SJSA1 (cell line): ENCODE measurements at places on chromosomes 7 and 10. TPM values are rescaled to one million over a fixed set of nuclear protein-coding genes. Genes with fewer than 3 reads are reported as not detected.

The SLC13A4 gene
- not detected in 2 replicates for total RNA-seq

The IGF2BP3 gene
- total RNA-seq = 189 and 220 TPM in 2 replicates

The CDHR1 gene
- 0.03 TPM in 1 of 2 replicates, not detected in the other for total RNA-seq

The TRIL gene
- 0.05 TPM in 1 of 2 replicates, not detected in the other for total RNA-seq

- no peaks in the 10 kb centered on the region; the same call in 1 of the 2 replicates for H3K36me3 ChIP-seq
- H3K27ac ChIP-seq = no peak overlapping the region
- H3K27me3 ChIP-seq = peaks cover 17% of the 10 kb centered on the region
- DNase-seq = peak; percentile 65
Measured at GRCh38 chr10:116274064-116274904, 1.3 kb upstream of the GFRA1 start.

- no peak overlapping the region for H3K4me3 ChIP-seq
- peaks cover 72% of the 10 kb centered on the region for H3K36me3 ChIP-seq
- H3K27ac ChIP-seq = no peak overlapping the region
- no peak for DNase-seq
- no peaks in the 10 kb centered on the region for H3K27me3 ChIP-seq
Measured at GRCh38 chr10:110821508-110821907, 50.2 kb upstream of the PDCD4 start.

DNA sequence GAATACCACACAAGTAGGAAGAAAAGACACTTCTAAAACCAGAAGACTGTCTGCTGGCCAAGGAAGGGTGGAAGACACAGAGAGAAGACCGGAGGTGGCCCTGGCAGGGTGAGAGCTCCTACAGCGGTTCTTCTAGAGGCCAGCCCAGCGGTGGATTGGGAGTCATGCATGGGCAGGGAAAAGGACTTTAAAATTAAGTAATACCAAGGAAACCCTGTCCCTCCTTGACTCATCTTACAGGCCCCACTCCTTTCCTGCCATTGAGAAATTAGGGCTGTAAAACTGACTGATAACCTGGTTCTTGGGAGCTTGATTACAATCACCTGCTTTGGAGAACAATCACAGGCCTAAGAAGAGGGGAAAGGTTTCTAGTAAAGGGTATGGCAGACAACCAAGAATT, 16.1 kb downstream of the CALML3 start:
- no peak for DNase-seq
- no peak overlapping the region for H3K4me3 ChIP-seq
- peaks cover 33% of the 10 kb centered on the region for H3K4me1 ChIP-seq
- no peak overlapping the region for H3K27ac ChIP-seq
- H3K36me3 ChIP-seq = no peaks in the 10 kb centered on the region

DNA sequence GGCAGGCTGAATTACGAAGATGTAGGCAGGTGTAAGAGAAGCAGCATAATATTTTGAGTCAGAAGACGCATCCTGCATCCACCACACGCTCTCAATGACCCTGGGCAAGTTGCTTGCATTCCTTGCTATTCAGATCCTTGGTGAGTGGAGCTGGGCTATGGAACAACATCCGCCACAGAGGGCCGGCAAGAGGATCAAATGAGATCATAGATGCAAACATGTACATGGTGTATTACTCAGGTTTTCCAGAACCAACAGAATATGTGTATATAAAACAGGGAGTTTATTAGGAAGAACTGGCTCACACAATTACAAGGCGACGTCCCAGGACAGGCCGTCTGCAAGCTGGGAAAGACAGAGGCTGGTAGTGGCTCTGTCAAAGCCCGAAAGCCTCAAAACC, 51.5 kb downstream of the ADAM12 start:
- DNase-seq = no peak
- H3K4me1 ChIP-seq = no peaks in the 10 kb centered on the region
- H3K27me3 ChIP-seq = no peaks in the 10 kb centered on the region

DNA sequence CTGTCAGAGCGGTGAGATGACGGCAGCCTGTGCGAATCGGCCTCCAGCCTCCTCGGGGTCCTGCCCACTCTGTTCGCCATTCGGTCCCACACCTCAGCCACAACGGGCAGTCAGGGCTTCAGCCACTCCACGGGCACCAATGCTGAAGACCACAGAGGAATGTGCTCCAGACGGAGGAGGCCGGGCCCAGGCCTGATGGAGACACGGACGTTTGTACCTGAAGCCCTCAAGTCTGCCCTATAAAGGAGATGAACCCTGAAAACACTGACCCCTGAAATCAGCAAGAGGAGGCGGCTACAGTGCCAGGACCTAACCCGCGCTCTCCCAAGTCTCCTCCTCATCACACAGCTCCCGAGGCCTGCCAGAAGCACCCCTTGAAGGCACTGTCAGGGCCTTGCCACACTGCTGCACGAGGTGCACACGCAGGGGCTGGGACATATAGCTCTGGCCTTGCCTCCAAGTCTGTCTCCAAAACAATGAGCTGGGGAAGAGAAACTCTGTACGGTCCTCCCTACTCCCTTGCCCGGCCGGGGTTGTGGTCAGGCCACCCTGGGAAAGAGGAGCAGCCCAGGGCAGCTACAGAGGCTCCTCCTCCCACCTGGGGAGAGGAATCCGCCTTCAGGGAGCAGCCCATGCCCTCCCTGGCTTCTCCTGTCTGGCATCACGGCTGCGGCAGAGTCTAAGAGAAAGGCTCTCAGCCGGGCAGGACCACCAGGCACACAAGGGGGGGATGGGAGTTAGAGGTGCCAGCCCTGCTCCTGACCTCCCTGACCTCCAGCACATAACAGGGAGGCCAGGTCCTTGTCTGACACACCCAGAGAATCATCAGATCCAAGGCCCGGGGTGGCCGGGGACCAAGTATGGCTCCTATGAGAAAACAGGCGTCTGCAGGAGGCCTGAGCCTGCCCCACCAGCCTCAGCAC, 310.1 kb downstream of the PTPRN2 start:
- H3K36me3 ChIP-seq = no peaks in the 10 kb centered on the region
- peak; percentile 29 for DNase-seq
- H3K4me1 ChIP-seq = no peaks in the 10 kb centered on the region
- no peaks in the 10 kb centered on the region for H3K27me3 ChIP-seq
- H3K4me3 ChIP-seq = no peak overlapping the region

DNA sequence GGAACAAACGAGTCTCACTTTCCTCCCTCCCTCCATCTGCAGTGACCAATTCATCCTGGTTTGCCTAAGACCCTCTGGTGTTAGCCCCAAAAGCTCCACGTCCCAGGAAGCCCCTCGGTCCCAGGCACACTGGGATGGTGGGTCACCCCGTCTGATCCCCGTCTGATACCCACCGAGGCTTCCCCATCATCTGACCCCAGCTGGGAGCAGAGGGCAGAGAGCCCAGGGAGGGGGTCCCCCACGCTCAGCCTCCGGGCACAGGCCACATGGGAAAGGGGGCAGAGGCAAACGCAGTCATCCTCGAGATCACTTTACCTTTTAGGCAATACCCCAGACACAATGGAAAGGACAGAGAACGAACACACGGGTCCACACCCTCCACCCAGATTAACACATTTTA, 291.6 kb upstream of the PPP2R2D start:
- H3K27me3 ChIP-seq = no peaks in the 10 kb centered on the region
- H3K4me3 ChIP-seq = no peak overlapping the region
- no peak for DNase-seq
- no peak overlapping the region for H3K27ac ChIP-seq
- no peaks in the 10 kb centered on the region for H3K4me1 ChIP-seq
- no peaks in the 10 kb centered on the region for H3K36me3 ChIP-seq

GRCh38 chr10:97235353-97235752, 49.6 kb upstream of the SLIT1 start:
- no peak overlapping the region for H3K4me3 ChIP-seq
- H3K36me3 ChIP-seq = no peaks in the 10 kb centered on the region; the same call in 1 of the 2 replicates
- no peak overlapping the region for H3K27ac ChIP-seq
- no peaks in the 10 kb centered on the region for H3K27me3 ChIP-seq
- H3K4me1 ChIP-seq = peaks cover under 1% of the 10 kb centered on the region

- peaks cover 28% of the 10 kb centered on the region for H3K27me3 ChIP-seq
- no peaks in the 10 kb centered on the region for H3K4me1 ChIP-seq
- no peak overlapping the region for H3K4me3 ChIP-seq
- H3K27ac ChIP-seq = no peak overlapping the region
- DNase-seq = peak; percentile 30
Measured at GRCh38 chr7:128188396-128189230, 52.5 kb upstream of the LEP start.

- DNase-seq = no peak
- no peak overlapping the region for H3K4me3 ChIP-seq
- H3K36me3 ChIP-seq = no peaks in the 10 kb centered on the region
- peaks cover 29% of the 10 kb centered on the region for H3K4me1 ChIP-seq
- no peaks in the 10 kb centered on the region for H3K27me3 ChIP-seq
Measured at GRCh38 chr10:77625379-77625778, 12.2 kb downstream of the KCNMA1 start.

GRCh38 chr10:84059526-84059925, 79.8 kb upstream of the GHITM start:
- DNase-seq = no peak
- H3K27ac ChIP-seq = no peak overlapping the region
- no peaks in the 10 kb centered on the region for H3K36me3 ChIP-seq
- H3K4me3 ChIP-seq = no peak overlapping the region

DNA sequence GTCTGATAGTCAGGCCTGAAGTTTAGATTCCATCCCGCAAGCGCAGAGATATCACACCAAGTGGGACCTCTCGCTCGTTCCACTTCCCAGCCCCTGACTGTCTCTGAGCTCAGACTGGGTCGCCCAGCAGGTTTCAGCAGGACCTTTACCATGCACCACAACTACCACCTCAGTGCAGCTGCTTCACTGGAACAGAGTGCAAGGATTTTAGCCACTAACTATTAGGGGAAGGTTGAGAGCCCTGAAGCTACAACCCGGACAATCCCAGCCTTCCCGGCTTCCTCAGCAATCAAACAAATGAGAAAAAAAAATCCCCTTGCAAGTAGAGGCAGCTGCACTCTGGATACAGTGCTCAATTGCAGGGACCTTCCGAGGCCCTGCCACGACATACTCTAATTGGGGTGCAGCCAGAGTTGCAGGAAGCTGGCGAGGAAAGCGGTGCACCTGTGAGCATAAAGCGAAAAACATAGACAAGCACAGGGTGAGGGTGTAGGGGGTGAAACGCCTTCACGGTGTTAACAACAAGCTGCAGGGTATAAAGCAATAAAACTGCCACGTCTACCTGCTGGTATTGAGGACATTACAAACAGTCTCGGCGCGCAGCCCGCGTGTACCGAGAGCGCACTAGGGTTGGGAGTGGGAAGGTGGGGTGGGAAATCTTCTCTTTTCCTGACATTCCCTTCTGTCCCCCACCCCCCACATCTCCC, 2.6 kb upstream of the DLX6 start:
- peaks cover 19% of the 10 kb centered on the region for H3K4me1 ChIP-seq
- H3K36me3 ChIP-seq = peaks cover 11% of the 10 kb centered on the region
- H3K27me3 ChIP-seq = no peaks in the 10 kb centered on the region
- no peak overlapping the region for H3K27ac ChIP-seq
- no peak overlapping the region for H3K4me3 ChIP-seq

DNA sequence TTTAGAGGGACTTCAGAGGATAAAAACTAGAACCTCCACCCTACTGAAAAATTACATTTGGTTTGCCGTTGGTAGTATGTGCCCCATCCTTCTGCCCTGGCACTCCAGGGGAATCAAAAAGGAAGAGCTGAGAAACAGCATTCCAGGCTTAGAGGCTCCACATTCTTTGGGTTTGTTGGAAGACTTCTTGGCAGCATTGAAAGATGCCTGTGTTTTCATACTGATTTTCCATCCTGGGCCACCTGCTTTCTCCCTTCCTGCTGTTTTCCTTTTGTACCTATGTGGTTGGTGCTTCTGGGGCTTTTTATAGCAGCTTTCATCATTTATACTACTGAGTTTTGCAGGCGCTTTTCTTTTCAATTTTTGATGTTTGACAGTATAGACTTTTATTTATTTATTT, 61.7 kb downstream of the AUTS2 start:
- H3K4me3 ChIP-seq = no peak overlapping the region
- no peak for DNase-seq
- H3K27me3 ChIP-seq = no peaks in the 10 kb centered on the region
- H3K27ac ChIP-seq = no peak overlapping the region
- no peaks in the 10 kb centered on the region for H3K4me1 ChIP-seq
- H3K36me3 ChIP-seq = no peaks in the 10 kb centered on the region

- no peaks in the 10 kb centered on the region for H3K36me3 ChIP-seq
- no peaks in the 10 kb centered on the region for H3K4me1 ChIP-seq
- no peak overlapping the region for H3K4me3 ChIP-seq
Measured at GRCh38 chr10:91549262-91549661, 83.6 kb downstream of the PPP1R3C start.

- DNase-seq = no peak
- no peak overlapping the region for H3K4me3 ChIP-seq
- no peaks in the 10 kb centered on the region for H3K36me3 ChIP-seq
- H3K27ac ChIP-seq = no peak overlapping the region
- H3K27me3 ChIP-seq = no peaks in the 10 kb centered on the region
Measured at GRCh38 chr10:55048830-55049498, 247.9 kb upstream of the PCDH15 start.

DNA sequence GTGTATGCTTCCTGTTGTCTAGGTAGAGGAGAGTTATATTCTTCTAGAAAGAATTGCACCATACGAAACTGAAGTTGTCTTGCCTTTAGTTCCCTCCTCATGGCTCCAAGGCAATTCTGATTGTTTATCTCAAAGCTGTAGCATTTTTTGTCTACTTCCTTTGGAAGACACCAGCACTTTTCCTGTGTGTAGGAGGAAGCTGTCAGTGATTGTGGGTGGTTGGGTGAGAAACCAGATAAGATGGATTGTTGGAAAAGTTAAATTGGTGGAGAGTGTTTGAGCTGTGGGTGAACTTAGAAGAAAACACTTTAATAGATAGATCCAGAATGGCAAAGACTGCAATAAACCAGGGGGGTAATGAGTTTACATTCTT, 12.1 kb upstream of the CSTF2T start:
- no peak overlapping the region for H3K4me3 ChIP-seq
- H3K27me3 ChIP-seq = no peaks in the 10 kb centered on the region
- no peaks in the 10 kb centered on the region for H3K4me1 ChIP-seq
